Epithelial cell of esophagus (primary cell): ENCODE measurements at places on chromosomes 6 and 20.

DNA sequence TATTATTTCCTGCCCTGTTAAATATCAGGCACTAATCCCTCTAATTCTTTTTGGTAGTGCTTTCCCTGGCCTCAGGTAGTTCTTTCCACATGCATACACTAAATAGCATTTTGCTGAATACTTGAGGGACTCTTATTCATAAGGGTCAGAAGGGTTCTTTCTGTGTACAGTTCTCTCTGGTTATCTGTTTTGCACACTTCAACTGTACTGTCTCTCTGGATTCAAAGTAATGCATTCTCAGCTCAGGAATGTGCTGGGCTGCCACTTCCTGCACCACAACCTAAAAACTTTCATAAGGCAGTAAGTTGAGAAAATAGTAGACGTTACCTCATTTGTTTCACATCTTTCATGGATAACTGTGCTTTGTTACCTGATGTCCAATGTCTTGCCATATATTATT is 32.1 kb downstream of the C6orf141 start:
- no peak for DNase-seq

DNA sequence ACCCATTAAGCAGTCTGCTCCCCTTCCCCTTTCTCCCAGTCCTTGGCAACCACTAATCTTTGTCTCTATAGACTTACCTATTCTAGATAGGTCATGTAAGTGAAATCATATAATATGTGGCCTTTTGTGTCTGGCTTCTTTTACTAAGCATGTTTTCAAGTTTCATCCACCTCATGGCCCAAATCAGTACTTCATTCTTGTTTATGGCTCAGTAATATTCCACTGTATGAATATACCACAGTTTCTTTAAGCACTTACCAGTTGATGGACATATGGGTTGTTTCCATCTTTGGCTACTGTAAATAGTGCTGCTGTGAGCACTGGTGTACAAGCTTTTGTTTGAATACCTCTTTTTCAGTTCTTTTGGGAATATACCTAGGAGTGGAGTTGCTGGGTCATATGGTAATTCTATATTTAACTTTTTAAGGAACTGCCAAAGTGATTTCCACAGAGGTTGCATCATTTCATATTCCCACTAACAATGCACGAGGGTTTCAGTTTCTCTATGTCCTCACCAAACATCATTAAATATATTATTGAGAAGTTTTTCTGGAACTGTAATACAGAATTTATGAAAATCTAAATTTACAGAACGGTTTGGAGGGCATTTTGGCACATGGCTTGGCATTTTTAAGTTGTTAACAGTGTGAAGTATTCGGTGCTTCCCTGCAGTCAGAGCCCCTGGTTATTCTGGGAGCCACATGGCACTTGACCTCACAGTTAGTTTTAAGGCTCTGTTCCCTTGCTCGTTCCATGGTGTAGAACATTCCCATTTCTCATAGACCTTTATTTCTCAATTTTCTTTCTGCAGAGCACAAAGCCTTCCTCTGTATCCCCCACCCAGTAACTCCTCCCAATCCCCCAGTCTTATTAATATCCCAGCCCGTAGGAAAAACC is 27.0 kb upstream of the DTNBP1 start:
- DNase-seq: no peak

DNA sequence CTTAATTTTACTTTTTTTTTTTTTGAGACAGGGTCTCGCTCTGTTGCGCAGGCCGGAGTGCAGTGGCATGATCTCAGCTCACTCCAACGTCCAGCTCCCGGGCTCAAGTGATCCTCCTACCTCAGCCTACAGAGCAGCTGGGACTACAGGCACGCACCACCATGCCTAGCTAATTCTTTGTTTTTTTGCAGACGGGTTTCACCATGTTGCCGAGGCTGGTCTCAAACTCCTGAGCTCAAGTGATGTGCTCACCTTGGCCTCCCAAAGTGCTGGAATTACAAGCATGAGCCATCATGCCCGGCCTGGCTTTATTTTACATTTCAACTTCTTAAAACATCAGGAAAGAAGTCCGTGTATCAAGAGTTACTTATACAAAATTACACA is 5.7 kb downstream of the OSER1 start:
- no peak for DNase-seq

DNA sequence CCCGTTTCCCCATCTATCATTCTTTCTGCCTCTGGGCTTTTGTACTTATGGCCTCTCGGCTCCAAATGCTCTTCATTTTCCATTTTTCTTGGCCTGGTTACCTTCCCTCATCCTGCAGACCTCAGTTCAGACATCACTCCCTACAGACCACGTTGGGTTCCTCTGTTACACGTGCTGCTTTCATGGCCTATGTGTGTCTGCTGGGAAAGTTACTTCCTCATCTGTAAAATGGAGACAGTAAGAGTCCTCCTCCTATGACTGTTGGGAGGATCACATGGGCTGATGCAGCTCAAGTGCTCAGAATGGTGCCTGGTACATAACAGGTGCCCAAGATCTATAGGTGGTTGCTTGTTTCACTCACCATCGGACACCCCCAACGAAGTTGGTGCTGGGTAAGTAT is 13.5 kb downstream of the KCNK17 start:
- no peak for DNase-seq

GRCh38 chr6:88499436-88499835 is 333.3 kb upstream of the CNR1 start:
- DNase-seq: no peak

- no peak for DNase-seq
Observed at GRCh38 chr6:124869416-124869815, 92.8 kb upstream of the RNF217 start.

DNA sequence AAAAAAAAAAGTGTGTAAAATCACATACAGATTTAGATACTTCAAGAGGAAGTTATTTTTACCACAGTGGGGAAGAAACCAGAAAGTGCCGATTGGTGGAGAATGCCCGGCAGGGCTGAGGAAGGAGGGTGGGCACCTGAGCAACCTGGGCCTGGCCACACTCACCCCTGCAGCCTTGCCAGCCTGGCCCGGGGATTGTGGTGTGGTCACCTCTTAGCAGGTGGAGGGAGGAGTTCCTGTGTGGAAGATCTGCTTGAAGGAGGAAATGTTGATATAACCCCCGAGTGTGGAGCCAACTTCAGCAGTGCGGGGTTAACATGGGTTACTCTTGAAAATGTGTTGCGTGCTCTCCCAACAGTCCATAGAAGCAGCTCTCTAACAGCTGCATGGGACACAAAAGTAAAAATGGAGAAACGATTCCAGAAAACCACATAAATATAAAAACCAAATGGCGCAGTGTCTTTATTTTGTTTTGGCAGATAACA is 14.7 kb downstream of the UST start:
- DNase-seq: no peak

DNA sequence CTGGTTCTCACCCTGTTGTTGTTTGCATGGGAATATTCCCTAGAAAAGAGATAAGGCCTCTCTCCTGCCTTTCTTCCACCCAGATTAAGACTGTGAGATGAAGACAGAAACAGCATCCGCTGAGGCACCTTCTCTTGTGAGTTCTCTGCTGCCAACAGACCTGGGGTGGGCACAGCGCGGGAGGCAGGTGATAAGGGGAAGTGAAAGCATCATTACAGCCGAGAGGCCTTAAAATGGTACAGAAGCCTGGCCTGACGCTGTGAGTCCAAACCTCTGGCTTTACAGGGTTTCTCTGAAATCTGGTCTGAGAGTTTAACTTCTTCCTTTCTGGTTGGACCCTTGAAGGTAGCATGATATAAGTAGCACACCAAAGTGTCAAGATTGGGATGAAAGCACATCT is 21.0 kb upstream of the IYD start:
- no peak for DNase-seq

GRCh38 chr6:136775548-136775947 is 16.7 kb downstream of the MAP3K5 start:
- no peak for DNase-seq

- peak; percentile 3 for DNase-seq
Observed at GRCh38 chr20:7437311-7437710, 502.9 kb downstream of the HAO1 start.

DNA sequence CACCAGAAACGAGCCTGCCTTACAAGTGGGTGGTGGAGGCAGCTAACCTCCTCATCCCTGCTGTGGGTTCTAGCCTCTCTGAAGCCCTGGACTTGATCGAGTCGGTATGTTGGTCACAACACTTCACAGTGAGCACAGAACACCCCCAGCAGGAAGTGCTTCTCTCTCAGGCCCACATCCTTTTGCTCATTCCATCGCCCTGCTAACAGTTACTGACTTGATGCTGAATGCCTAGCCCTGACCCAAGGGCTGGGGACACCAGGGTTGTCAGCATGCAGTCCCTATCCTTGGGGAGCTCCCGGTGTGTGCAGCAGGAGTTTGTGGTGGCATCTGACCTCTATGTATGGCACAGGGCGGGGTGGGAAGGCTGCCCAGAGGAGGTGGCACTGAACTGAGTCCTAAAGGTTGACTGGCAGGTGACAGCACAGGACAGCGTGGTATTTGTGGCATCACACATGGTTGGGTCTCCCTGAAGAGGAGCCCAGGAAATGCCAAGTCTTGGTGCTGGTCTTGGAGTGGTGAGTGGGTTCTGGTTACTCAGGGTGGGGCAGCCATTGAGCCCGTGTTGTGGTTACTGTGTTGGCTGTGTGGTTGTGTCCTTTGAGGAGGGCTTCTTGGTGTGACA is 26.7 kb downstream of the GTSF1L start:
- no peak for DNase-seq

DNA sequence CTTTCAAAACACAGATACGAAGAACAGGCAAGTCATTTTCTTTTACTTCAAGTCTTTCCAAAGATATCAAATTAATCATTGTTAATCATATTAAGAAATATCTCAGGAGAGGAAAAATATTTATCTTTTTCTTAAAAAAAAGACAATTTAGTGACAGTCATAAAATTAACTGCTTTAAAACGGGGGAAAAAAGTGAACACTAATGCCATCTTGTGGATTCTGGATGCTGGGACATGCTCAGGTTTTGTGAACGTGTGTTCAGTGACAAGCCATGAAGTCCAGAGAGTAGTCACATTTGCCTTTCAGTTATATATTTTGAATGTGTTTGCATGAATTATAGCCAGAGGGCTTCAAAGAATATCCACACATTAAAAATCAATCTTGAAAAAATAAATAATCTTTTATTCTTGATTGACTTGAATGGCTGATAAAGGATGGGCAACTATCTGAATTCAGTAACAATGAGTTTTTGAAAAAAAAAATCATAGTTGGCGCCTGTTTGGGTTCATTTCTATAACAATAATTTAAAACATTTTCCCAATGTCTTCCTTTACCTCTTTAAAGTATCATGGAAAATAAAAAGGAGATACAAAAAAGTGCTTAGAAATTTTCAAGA is 74.7 kb upstream of the NOX3 start:
- peak; percentile 55 for DNase-seq

DNA sequence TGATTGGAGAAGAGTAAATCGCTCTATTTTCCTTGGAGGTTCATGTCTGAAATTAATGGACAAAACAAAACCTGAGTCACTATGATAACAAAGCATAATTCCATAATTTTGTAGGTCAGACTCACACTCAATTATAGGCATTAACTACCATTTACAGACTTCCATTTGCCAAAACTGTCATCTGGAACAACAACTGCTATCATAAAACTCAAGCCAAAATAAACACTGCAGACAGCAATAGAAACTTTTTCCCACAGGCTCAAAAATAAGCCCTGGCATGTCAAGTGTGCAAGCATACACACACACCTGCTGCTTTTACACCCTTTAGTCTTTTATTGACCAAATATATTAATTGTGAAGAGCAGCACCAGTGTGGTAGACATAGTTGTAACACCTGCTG is 7.1 kb downstream of the MRPS10 start:
- no peak for DNase-seq

- no peak for DNase-seq
Observed at GRCh38 chr6:148351309-148351708, 8.7 kb downstream of the SASH1 start.

- DNase-seq: no peak
Observed at GRCh38 chr20:62309947-62310756, 7.4 kb downstream of the ADRM1 start.

DNA sequence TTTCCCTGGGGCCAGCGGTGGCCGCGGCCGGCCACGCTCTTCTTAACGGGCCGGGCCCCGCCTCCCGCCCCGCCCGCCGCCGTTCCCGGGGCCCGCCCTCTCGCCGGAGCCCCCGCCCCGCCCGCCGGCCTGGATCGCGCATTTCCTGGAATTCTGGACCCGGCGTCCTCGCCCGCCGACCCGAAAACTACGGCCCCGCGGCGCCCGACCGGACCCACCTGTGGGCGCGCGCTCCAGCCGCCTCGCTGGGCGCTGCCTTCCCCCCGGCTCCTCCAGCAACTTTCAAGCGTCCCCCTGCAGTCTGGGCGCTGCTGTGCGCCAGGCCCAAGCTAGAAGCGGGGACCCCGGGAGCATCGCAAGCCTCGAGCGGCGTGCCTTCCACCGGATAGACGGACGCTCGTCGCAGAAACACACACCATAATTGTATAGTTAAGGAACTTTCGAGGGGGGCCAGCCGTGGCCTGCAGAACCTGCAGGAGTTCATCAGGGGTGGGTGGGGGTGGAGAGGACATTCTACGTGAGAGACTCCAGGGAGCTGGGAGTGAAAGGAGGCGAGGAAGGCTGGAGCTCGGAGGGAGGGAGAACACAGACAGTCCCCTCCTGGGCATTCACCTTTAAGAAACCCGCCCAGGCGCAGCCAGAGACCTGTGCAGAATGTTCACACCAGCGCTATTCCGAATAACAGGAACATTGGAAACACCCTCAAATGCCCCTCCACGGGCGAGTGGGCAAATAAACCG is at the start of gene ADA:
Gene ADA (minus strand): TSS at position 16 of the 740 bp plus-strand sequence. CDS start 92 bp downstream, outside the sequence.
- DNase-seq: peak; percentile 59

DNA sequence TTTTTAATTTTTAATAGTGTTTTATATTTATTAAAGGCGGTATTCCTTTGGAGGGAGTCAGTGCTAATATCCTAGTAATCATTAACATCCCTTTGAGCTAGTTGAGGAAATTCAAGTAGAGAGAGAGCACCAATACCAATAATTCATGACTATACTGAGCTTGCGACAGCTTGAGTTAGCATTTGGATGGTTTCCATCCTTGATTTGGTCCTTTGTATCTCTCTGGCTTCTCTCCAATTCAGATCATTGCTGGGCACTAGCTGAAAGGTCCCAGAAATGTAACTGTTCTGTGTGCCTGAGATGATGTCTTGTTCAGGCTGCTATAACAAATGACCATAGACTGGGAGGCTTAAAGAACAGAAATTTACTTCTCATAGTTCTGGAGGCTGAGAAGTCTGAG is 77.0 kb downstream of the RNF144B start:
- no peak for DNase-seq

- DNase-seq: no peak
Observed at GRCh38 chr20:35342154-35342769, 50.0 kb upstream of the FAM83C start.

DNA sequence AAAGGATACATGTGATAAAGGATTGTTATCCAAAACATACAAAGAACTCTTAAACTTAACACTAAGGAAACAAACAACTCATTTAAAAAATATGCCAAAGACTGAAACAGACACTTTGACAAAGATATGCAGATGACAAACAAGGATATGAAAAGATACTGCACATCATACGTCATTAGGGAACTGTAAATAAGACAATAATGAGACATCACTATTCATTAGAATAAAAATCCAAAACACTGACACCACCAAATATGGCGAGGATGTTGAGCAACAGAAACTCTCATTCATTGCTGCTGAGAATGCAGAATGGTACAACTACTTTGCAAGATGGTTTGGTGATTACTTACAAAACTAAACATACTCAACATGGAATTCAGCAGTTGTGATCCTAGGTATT is 156.5 kb upstream of the FOXA2 start:
- peak; percentile 82 for DNase-seq
